ENCODE measurements at places on chromosomes 3 and 15. TPM values are rescaled to one million over a fixed set of nuclear protein-coding genes. Genes with fewer than 3 reads are reported as not detected.

GRCh38 chr3:48919215-48920138 lies 835 bp downstream of the ARIH2 start:
- no peak for DNase-seq

DNA sequence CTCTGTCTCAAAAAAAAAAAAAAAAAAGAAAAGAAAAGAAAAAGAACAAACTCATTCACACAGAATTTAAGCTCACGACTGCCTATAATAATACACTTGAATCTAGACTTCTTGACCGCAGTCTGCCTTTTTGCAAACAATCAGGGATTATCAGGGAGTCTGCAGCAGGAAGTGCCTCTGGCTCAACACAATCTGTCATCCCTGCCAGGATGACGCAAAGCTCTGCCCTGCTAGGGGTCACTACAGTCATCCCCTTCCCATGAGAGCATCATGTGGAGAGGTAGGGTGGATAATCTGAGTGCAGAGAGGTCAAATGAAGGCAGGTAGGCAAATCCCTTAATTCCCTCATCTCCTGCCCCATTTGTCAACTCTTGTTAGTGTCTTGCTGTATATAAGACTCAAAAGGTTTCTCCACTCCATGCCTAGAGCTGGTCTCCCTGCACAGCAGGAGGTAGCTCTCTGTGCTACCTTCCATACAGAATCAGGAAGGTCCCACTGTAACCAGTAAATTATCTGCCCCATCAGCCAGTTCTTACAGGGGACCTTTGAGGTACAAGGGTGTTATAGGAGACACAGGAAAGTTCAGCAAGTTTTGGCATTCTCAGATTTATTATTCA lies 4.2 kb downstream of the UBAP1L start:
- DNase-seq: no peak

DNA sequence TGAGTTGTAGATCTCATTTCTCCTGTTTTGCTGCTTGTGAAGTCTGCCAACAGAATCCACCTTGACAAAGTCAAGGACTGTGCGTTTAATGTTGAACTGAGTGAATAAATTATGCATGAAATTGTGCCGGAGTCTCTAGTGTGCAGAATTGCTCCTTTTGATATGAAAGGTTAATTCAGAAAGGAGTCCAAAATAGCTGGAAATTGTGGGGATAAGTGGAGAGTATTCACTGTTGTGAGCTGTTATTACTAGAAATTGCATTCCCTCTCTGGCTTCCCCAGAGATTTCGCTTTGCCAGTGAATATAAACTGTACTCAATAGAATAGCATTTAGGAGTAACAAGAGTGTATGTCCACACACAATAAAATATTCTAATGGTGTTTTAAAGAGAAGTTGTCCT lies 43.1 kb downstream of the SAMMSON start:
- no peak for DNase-seq

GRCh38 chr15:90718232-90718631 lies 1.1 kb downstream of the BLM start:
- no peak for DNase-seq

DNA sequence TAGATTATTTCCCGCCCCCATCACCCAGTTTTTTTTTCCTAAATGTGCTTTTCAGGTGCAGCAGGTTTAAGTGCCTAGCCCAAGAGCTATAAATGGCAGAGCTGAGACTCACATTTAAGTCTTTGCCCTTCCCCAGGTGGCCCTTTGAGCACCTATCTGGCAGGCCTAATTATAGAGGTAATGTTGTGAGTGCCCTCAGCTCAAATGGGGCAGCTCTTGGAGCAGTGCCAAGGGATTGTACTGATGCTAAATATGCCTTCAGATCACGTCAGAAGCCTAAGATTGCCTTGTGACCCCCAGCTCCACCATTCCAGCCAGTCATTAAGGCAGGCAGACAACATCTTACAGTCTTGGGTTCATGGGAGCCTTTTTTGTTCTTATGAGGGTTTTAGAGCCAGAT lies 159.5 kb downstream of the RPLP1 start:
- DNase-seq: no peak

DNA sequence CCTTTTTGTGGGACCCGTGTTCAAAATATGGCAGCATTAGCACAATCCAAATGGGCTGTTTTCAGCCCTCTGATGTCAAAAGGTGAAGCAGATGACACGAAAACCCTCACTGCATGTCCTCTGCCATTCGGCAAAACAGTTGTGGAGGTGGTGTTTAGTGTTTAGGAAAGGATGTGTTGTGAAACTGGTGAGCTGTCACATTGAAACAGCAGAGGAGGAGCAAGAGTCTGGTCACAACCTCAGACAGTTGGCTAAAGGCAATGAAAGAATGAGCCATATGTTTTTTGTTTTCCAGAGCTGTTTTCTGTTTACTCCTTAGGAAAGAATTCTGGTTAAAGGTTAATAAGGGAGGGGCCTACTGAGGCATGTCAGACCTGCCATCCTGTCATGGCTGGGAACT lies 140.7 kb downstream of the VPS8 start:
- no peak for DNase-seq

DNA sequence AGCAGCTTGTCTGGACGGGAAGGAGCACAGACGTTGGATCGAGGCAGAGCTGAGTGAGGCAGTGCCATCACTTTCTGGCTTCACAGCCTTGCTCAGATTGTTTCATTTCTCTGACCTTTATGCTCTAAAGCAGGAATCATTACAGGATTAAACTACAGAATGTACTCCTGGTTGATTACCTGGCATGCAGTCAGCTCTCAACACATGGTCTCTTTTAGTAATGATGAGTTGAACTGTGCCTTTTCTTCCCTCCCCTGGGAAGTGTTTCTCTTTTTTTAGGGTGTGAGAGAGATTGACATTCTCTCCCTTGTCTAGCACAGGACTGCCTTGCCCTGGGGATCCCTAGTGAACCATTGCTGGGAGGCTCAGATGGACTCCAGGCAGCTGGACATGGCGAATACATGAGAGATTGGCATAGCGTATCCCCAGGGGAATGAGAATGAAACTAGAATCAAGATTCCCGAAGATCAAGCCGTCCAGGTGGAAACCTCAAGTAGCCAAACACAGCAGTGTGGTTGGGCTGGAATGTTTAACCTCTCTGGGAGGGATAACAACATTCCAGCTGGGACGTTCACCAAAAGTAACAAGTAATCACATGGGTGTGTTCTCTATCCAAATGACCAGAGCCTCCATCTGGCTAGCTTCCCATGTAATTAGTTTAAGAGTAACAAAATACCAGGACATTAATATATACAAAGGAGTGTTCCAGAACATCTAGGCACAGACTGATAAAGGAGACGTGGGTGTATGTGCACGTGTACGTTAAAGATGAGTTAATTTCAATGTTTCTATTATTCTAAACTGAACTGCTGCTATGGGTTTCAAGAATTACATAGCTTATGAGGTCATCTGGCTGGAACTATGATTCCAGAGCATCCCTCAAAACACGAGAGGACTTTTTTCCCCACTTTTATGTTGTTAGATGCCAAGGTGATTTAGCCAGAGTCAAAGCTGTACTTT lies 118.6 kb upstream of the NR2E3 start:
- peak; percentile 45 for DNase-seq

- no peak for DNase-seq
Measured at GRCh38 chr3:22981166-22981565, 222.0 kb upstream of the UBE2E2 start.

DNA sequence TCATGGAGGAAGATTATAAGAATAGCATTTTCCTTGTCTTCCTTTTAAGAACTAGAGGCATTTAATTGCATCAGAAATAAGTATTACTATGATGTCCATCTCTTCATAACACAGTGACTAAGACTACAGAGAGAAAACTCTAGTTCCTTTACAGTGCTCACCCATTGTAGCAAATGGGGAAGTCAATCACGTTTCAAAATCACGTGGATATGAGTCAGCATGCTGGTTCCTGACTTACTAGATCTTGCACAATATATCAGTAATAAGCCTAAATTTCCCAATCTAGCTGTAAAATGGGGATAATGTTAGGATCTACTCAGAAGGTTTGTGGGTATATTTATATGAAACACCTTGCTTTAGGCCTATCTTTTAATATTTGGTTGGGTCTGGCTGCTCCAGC lies 254.8 kb upstream of the EOMES start:
- DNase-seq: peak; percentile 85

TRPC1 gene
- total RNA-seq: 6.2 TPM

DNAJA4 gene
- 10.6 TPM for total RNA-seq

ISLR gene
- total RNA-seq: not detected

FOXL2NB gene
- 0.92 TPM for total RNA-seq

RFTN1 gene
- total RNA-seq: 29.3 TPM

Measured in foreskin keratinocyte (primary cell).